ENCODE measurements at places on chromosomes 2 and 18.
A peak's percentile ranks its signal among the peaks of the same experiment; 100 is the strongest.

- DNase-seq = no peak
These were observed 79.3 kb downstream of the FBXO15 start for GRCh38 chr18:74068296-74068695.

- peak; percentile 38 for DNase-seq
These were observed 264.4 kb upstream of the FIGN start for GRCh38 chr2:164000176-164000575.

- DNase-seq = no peak
These were observed 292.5 kb upstream of the FAM98A start for GRCh38 chr2:33891616-33892015.

GRCh38 chr2:241901500-241902351 is 32.2 kb downstream of the RTP5 start:
- no peak for DNase-seq

- DNase-seq = no peak
These were observed 185.6 kb downstream of the CTIF start for GRCh38 chr18:48724442-48724841.

DNA sequence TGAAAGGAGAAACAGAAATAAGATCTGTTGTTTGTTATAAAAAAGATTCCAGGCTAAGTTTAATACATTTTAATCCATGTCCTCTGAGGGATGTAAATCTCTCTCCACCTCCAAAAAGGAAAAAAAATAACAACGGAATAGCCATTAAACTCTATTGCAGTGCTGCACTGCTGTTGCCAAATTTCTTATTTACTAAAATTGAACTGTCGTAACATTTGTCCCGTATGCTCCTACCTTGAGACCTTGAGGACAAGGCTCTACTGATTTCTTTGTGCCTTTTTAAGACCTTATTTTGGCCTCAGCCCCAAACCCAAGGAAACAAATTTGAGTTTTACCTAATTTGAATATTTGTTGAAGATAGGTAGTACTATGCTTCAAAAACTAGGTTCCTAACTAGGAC is 56.4 kb downstream of the FRZB start:
- DNase-seq = no peak

DNA sequence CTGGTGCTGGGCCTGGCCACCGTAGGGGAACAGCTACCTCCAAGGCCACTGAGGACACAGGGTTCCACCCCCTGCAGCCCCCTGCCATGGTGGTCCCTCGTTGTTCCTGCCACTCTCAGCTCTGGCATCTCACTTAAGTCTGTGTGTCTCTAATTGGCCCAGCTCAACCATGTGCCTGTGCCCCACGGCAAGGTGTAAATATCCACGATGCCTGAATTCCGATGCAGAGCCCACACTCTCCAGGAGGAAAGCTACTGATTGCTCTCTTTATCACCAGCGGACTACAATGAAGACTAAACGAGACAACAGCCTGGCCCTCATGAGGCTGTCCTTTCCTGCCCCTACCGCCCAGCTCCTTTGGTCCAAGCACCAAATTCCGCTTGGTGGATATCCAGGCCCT is 17.0 kb upstream of the CHRNA1 start:
- DNase-seq = no peak

- DNase-seq = no peak
These were observed 135.4 kb downstream of the NBAS start for GRCh38 chr2:15425712-15426111.
